SK-N-SH treated with all-trans-retinoic acid at 6 μM for 48 hours (cell line): ENCODE measurements at places on chromosomes 7 and 10.
A peak's percentile ranks its signal among the peaks of the same experiment; 100 is the strongest.

GRCh38 chr10:71737001-71737833 lies 17.6 kb upstream of the C10orf105 start:
- no peak for ATAC-seq

- ATAC-seq = no peak
Observed at GRCh38 chr7:157032128-157032527, 21.7 kb upstream of the MNX1 start.

GRCh38 chr7:70415179-70415972 lies 716.6 kb upstream of the GALNT17 start:
- ATAC-seq = no peak

- no peak for ATAC-seq
Observed at GRCh38 chr10:70078329-70078728, 25.7 kb downstream of the MACROH2A2 start.

- ATAC-seq = no peak
Observed at GRCh38 chr10:105185161-105185560, 544.1 kb downstream of the SORCS3 start.

DNA sequence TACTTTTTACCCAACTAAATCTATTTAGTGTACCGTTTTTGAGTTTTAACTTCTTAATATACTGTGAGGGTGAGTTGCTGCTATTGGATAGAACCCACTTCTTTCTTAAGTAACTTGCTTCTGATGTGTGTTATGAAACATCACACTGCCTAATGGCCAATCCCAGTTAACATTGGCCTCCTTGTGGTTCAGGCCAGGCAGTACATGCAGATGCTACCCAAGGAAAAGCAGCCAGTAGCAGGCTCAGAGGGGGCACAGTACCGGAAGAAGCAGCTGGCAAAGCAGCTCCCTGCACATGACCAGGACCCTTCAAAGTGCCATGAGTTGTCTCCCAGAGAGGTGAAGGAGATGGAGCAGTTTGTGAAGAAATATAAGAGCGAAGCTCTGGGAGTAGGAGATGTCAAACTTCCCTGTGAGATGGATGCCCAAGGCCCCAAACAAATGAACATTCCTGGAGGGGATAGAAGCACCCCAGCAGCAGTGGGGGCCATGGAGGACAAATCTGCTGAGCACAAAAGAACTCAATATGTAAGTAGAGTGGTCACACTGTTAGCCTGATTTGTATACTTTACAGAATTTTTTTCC lies 39.7 kb downstream of the TES start:
- ATAC-seq = peak; percentile 99

DNA sequence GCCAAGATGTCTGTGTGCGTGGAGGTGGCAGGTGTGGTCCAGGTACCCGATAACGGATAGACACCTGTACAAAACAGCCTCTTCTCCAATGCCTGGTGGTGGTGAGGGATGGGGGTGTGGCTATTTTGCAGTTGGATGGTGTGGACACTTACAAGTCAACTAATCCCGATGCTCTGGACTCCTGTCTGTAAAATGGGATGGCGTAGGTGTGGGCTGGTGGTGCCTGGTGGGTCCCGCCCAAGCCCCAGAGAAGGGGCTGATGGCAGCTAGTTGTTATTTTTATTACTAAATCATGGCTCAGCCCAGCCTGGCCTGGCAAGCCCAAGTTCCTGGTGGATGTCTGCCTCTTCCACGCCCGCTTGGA lies 22.3 kb downstream of the GTF2IRD1 start:
- ATAC-seq = no peak

DNA sequence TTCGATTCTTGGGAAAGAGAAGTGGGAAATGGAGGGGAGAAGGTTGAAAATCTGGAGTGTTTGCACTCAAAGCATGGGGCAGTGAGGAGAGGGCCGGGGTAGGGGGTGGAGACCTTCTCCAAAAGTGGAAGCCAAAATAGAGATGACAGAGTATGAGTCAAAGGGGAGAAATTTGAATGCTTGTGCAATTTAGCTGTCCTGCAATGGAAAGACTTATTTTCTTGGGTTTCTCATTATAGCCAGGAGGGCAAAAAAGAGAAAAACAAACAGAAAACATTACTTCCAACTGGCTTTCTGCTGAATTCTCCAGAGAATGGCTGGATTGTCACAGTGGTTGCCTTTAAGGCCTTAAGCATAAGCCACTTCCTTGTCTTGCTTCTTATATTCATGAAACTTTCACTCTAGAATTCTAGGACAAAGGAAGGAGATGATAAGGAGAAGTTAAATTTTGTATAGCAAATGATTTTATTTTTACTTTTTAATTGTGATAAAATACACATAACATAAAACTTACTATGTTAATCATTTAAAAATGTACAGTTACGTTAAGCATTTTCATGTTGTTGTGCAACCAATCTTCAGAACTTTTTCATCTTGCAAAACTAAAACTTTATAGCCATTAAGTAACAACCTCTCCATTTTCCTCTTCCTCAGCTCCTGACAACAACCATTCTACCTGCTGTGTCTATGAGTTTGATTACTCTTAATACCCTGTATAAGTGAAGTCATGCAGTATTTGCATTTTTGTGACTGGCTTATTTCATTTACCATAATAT lies 100.2 kb downstream of the GPR85 start:
- ATAC-seq = peak; percentile 65

GRCh38 chr10:34530778-34531177 lies 284.3 kb downstream of the PARD3 start:
- ATAC-seq = no peak
